Hair follicular keratinocyte (primary cell): ENCODE measurements at places on chromosomes 7 and 10. TPM values are rescaled to one million over a fixed set of nuclear protein-coding genes. Genes with fewer than 3 reads are reported as not detected.

Gene SPDYE2
- total RNA-seq, result not detected in 2 replicates

Gene NEUROG3
- total RNA-seq, result not detected in 2 replicates

Gene CPA2
- 0.11 TPM in 1 of 2 replicates, not detected in the other for total RNA-seq

Gene HOXA10
- total RNA-seq, result 1.1 and 4.5 TPM in 2 replicates

Gene UPK3BL2
- 2.3 and 2.7 TPM in 2 replicates for total RNA-seq

Gene GHRHR
- total RNA-seq, result not detected in 2 replicates

Gene CRYGN
- total RNA-seq, result not detected in 2 replicates

Gene SNCG
- 1.3 and 5.2 TPM in 2 replicates for total RNA-seq

Gene DIP2C
- 2.0 and 3.5 TPM in 2 replicates for total RNA-seq

Gene ECHDC3
- total RNA-seq, result 58.0 and 64.4 TPM in 2 replicates

Gene CAV2
- 230 and 256 TPM in 2 replicates for total RNA-seq

Gene SAP25
- not detected in 2 replicates for total RNA-seq

Gene PARD3
- 37.2 and 43.2 TPM in 2 replicates for total RNA-seq

Gene OR6V1
- not detected in 2 replicates for total RNA-seq

Gene CLRN3
- not detected in 2 replicates for total RNA-seq

Gene ARHGAP22
- total RNA-seq, result 9.0 and 13.7 TPM in 2 replicates

Gene RET
- total RNA-seq, result 0.11 and 2.5 TPM in 2 replicates

Gene PLXNA4
- under 0.01 TPM in 1 of 2 replicates, not detected in the other for total RNA-seq

Gene ATG9B
- 0.04 and 0.08 TPM in 2 replicates for total RNA-seq

Gene BTBD16
- total RNA-seq, result 0.15 and 0.47 TPM in 2 replicates
